Stimulated activated CD4-positive, alpha-beta T cell treated with anti-CD3 and anti-CD28 coated beads, Interleukin-12 subunit alpha, Interleukin-12 subunit beta, amount 100 ng/mL, for 24 hours (primary cell): ENCODE measurements at places on chromosomes 6 and 20.
A peak's percentile ranks its signal among the peaks of the same experiment; 100 is the strongest.

- no peak for DNase-seq
Observed at GRCh38 chr6:21883595-21884328, 290.2 kb downstream of the SOX4 start.

DNA sequence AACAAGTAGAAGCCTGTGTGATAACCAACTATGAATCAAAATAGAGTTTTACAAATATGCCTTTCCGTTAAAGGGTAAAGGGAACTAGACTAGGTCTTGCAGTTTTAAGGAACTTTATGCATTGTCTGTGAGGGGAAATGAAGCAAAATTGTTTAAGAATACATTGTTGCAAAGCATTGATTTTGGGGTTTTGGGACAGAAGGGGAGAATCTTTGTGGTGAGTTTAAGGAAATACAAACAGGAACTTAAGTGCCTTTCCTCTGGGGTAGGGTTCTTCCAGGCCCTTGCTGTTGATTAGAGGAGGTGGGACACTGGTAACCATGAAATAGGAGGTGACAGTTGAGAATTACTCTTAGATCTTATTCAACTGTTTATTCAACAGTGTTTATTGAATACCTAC is 4.7 kb downstream of the MAPK14 start:
- DNase-seq = no peak

- DNase-seq = no peak
Observed at GRCh38 chr6:85669735-85670194, 27.1 kb upstream of the SYNCRIP start.

DNA sequence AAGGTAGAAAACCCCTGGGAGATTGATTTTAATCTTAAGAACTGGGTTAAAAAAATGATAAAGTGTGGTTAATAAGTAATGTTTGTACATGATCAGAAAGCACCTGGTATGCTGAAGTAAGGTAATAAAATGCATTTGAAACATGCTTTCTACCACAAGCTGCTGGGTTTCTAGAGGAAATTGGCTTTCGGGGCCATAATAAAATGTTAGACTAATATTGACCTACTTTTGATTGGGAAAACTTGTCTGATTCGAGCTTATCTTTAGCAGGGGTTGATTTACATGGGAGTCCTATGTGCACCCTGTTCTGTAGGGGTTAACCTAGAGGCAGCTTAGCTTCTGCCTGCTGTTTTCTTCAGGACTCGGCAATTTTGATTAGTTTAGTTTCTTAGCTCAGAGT is 50.5 kb downstream of the CRYBG1 start:
- no peak for DNase-seq

GRCh38 chr20:25355866-25356265 is 34.8 kb downstream of the ABHD12 start:
- DNase-seq = no peak

DNA sequence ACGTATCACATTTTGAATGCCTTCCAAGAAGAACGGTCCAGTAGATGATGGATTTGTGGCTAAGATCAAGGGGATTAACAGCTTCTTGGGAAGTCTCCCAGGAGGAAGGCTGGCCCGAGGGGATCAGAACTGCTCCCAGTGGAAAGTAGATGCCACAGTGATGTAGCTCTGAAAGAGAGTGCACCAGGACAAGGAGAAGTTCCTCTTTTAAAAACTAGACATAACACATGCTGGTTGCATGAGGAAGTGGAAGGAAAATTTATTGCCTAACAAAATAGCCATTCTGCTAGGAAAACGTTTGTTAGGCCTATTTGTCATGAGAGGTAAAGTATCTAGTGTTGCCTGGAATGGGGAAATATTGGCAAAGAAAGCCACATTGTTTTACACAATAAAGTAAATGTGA is 87.8 kb downstream of the CDH26 start:
- DNase-seq = no peak

- no peak for DNase-seq
Observed at GRCh38 chr20:19448632-19449031, 236.2 kb downstream of the SLC24A3 start.

DNA sequence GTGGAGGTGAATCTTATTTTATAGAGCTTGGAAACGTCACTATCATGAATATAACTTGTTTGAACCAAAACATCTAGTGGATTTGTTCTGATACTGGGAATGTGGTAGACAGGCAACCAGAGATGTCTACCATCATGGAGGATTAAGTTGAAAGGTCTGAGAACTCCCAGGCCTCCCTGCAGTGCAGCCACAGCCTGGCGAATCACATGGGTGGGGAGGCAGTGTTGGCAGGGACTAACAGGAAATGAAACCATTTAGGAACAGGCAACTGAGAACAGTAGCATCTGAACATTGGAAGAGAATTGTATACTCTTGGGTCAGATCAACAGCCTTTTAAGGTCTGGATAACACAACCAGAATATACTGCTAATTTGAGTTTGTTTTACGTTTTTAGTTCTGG is 22.3 kb upstream of the CEP162 start:
- no peak for DNase-seq

DNA sequence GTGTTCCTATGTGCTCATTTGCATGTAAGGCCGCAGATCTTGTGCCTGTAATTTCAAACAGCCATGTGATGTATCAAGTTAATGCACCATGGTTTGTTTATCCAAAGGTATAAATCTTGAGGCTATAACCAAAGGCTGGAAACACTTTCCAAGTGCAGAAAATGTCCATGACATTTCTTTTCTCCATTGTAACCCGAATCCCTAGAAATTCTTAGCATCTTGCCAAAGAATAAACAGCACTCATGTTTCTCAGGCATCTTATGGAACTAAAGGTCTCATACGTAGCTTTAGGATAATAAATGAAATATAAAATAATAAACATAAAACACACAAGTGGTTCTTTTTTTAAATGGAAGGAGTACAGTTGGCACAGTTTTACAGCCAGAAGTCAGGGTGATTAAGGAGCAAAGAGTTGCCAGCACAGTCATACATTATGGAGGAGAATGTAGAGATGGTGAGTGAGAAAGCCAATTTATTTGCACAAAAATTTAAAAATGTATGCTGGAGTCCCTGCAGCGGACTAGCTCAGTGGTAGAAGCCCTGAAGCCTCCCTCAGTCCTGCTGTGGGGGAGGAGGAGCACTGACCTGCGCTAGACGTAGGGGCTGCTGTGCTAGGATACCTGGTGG is 18.0 kb downstream of the CDH26 start:
- DNase-seq = no peak

GRCh38 chr6:103872233-103872632 is 987.5 kb downstream of the HACE1 start:
- no peak for DNase-seq

- DNase-seq = no peak
Observed at GRCh38 chr6:3277251-3277650, 18.5 kb downstream of the PSMG4 start.

DNA sequence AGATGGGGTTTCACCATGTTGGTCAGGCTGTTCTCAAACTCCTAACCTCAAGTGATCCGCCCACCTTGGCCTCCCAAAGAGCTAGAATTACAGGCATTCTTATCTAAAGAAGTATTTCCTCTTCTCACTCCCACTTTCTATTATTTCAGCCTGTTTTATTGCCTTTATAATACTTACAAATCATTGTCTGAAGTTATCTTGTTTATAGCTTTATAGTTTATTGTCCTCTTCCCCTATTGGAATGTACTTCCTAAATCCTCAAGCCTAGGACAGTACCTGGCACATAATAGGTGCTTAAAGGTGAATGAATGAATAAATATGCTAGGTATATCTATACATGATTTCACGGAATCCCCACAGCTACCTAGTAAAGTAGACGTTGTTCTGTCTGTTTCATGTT is 37.8 kb upstream of the RNF182 start:
- no peak for DNase-seq

DNA sequence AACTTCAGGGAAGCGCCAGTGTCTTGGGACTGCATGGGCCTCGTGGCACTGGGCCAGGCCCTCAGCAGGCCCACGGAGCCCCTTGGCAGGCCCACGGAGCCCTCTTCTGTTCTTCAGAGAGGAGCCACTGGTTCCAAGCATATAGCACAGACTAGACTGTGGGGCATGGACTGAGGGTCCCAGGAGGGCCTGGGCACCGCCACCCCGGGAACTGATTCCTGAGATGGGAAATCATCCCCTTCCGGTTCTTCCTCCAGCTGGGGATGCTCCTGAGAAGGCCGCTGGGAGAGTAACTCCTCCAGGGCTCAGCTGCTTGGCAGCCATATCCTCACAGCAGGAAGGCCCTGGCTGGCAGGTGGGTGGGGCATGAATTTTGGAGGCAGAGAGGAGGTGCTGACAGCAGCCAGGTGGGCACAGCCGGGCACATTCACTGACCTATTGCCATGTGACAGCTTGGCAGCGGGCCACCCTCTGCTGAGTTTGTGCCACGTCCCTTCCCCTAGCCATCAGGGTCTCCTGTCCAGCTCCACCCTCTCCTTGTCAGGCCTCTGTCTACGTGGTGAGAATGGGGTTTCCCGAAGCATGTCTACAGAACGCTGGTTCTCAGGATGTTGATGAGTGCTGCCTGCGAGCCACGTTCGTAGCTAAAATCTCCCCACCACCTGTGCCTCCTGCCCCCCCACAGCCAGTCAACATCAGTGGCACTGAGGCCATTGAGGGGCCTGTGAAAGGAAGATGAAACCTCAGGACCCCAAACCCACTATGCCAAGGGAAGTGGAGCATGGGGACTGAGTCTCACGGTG is 152.1 kb downstream of the TAF4 start:
- no peak for DNase-seq

DNA sequence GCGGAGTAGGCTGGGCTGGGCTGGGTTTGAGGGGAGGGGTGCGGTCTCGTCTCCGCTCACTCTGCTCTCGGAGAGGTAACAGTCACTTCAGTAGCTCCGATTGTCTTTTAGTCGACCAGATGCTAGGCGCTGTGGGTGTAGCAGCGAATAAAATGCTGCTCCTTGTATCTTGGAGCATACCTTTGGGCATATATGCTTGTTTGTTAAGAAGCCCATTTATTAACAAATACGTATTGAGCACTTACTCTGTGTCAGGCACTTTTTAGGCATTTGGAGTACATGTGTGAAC is 545 bp downstream of the ACTR5 start:
- peak; percentile 42 for DNase-seq

DNA sequence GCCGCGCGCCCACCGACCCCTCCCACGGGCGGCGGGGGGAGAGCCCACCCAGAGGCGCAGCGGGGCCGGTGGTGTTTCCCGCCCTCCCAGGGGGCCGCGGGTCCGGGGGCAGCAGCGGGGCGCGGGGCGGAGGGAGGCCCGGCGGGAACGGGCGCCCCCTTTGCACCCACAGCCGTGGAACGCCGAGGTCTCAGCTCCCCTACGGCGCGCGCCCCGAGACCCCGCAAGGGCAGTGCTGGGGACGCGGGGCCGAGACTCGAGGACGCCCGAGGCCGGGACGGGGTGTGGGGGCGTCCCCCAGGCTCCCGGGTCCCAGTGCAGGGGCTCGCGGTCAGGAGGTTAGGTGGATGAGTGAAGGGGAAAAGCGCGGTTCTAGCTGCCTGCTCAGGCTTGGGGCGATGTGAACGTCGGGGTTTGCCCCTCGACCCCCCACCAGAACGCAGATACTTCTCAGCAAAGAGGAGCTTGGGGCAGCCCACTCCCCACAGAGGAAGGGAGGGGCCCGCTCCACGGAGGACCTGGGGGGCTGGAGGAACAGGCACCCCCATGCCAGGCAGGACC is 65.5 kb upstream of the BHLHE23 start:
- DNase-seq = no peak

DNA sequence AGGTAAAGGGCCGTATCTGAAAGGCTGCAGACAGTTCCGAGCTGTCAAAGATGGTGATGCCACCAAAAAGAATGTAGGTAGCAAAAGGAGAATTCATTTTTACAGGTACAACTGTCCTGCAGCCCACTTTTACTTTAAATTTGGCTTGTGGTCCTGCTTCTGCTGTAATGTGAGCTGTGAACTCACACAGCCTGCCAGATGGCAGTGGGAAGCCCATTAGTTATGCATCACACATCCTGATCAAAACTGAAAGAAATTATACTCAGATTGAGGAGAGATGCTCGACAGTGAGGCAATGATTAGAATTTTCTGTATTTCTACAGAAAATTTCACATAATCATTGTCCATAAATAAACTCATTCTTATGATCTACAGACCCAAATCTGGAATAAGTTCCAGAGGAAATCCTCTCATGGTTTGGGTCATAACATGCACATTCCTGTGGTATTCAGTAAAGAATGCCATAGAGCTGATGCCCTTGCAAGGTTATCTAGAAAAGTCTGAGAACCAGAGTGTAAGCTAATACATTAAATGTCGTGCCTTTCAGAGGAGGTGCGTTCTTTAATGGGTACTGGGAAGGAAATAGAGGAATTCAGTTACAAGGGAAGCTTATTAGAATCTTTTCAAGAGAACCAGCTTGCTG is 23.9 kb upstream of the E2F3 start:
- DNase-seq = no peak

GRCh38 chr6:106167096-106167814 is 81.1 kb downstream of the PRDM1 start:
- DNase-seq = no peak

DNA sequence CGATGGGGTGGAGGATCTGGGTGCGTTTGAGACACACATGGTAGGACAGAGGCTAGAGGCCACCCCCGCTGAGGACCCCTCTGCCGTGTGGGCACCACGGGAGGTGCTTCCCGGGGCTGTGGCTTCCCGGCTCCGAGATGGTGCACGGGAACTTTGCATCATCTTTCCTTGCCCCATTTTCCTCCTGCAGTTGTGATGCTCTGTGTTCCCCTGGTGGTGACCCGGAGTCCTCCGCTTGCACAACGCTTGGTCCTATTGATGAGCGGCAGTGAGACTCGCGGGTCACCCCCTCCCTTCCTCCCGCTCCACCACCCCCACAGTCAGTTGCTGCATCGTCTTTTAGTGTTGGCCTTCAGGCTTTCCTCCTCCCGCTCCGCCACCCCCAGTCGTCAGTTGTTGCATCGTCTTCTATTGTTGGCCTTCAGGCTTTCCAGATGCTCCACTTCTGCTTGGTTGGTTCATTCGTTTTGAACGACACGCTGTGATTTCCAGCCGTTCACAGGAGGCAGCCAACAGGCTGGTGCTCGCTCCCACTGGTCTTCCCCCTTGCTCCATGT is 37.3 kb downstream of the PYGB start:
- no peak for DNase-seq

DNA sequence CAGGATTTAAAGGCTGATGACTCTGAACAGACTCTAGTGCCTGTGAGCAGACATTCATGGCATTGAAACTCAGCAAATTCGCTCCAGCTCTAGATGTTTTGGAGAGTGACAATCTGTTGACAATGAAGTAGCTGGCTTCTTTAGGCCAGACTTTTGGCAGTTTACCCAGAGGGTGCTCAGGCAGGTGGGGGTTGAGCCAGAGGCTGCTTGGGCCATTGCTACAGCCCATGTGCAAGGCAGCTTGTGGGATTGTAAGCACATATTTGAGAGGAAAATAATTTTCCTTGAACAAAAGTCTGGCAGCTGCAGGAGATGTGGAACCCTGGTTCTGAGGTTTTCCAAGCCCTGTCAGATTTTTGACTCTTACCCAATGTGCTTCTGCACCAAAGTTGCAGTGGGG is 311.6 kb downstream of the CDC5L start:
- DNase-seq = no peak

GRCh38 chr20:23243791-23244155 is 106.8 kb upstream of the NXT1 start:
- no peak for DNase-seq

GRCh38 chr6:45047573-45047972 is 280.6 kb upstream of the RUNX2 start:
- no peak for DNase-seq

GRCh38 chr6:108562503-108562993 is 1.8 kb downstream of the FOXO3 start:
- no peak for DNase-seq

- no peak for DNase-seq
Observed at GRCh38 chr20:4873396-4873795, 127.9 kb downstream of the SLC23A2 start.
